Esophagus mucosa (tissue), 1 donor: ENCODE measurements at places on chromosomes 5 and 9. TPM values are rescaled to one million over a fixed set of nuclear protein-coding genes. Genes with fewer than 3 reads are reported as not detected.

GABRA6 gene
- total RNA-seq = not detected

CCDC192 gene
- total RNA-seq = not detected

OR1Q1 gene
- total RNA-seq = not detected

DND1 gene
- 0.44 TPM for total RNA-seq

SAP30L gene
- total RNA-seq = 19.4 TPM
